ENCODE measurements at places on chromosomes 3 and 15.
A peak's percentile ranks its signal among the peaks of the same experiment; 100 is the strongest.

DNA sequence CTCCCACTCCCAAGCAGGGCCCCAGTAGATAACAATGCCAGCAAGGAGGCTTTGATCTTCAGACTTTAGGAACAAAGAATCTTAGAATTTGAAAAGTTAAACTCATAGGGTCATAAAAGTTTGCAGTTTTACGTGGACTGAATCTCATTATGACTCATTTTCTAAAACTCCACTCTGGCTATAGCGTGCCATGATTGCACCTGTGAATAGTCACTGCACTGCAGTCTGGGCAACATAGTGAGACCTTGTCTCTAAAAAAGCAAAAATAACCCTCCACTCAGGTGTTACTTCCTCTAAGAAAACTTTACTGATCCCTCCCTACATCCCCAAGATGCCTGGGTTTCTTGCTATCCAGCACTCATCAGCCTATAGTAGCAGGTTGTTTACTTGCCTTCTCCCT, 104.5 kb downstream of the IL20RB start:
- DNase-seq, result no peak

DNA sequence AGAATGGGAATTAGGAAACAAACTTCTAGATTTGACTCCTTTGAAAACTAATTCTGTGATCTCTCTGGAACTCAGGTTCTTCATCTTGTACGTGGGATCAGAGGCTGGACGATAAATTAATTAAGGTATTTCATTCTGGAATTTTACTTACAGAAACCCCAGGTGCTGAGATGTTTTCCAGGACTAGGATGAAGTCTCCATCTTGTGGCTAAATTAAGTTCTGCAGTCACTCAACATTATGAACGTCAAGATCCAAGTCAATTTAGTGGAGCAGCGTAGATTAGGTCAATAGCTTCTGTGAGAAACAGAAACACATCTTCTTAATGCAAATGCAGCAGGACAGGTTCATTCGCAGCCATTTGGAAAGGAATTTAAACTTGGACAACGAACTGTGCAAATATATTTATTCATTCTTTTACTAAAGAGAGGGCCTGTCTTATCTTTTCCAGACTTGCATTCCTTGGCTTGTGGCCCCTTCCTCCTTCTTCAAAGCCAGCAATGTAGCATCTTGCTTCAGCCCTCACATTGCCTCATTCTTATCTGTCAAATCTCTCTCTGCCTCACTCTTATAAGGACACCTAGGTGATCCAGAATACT, 26.7 kb upstream of the TMC3 start:
- DNase-seq, result no peak

- DNase-seq, result peak; percentile 35
These were observed 62.5 kb upstream of the ANKRD28 start for GRCh38 chr3:15860014-15860934.

DNA sequence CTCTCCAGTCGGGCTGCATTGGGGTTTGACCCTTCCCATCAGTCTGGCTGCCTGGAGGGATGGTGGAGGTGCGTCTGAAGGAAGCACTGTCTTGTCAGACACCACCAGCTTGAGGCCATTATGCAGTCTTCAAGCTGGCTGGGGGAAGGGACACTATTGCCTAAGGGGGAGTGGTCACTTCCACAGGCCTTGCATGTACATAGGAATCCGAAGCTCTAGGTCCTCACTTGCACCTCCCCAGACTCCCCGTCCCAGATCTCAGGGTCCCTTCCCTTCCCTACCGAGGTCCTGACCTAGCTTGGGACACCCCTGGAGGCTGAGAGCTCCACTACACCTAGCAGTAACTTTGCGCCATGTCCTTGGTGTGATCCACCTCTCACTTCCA, 48.6 kb upstream of the KLF13 start:
- no peak for DNase-seq

DNA sequence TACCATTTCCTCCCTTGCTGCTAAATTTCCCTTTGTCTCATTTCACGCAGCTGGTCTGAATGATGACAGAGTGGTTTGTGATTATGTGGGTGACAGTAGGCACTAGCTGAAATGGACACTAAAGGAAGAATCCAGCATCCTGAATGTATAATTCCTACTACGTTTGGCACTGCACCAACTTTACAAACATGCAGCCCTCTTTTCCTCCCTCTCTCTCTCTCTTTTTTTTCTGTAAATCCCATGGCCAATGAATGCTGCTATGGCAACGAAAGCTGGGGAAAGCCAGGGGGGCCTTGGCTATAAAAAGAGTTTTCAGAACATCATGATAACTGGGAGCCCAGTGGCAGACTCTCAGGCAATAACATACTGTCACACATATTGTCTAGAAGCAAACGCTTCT, 367.2 kb upstream of the AGTR1 start:
- DNase-seq, result no peak

GRCh38 chr3:192129586-192129985, 597.8 kb downstream of the FGF12 start:
- no peak for DNase-seq

GRCh38 chr3:11556851-11557644, 86.7 kb downstream of the VGLL4 start:
- DNase-seq, result peak; percentile 73
